ENCODE measurements at places on chromosomes 13 and 19.

- DNase-seq, result no peak
These were observed 2.6 kb upstream of the TSHZ3 start for GRCh38 chr19:31351855-31352195.

GRCh38 chr13:109608059-109608458, 178.3 kb downstream of the IRS2 start:
- no peak for DNase-seq

- no peak for DNase-seq
These were observed 6.1 kb upstream of the CYP4F22 start for GRCh38 chr19:15502264-15502663.

DNA sequence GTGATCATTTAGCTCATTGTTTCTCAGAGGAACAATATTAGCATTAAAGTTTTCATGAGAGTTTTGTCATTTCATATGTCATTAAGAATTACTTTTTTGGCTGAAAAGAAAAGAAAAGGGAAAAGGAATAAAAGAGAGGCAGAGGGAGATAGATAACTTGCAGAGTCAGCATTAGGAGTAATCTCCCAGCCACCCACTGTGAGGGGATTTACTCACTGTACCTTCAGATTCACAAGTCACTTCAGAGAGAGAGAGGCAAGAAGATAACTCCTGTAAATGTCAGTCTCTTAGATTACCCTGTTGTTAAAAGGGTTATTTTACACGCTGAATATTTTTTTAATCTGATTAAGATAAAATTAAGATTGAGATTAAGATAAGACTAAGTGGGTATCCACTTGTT, 125.2 kb downstream of the POU4F1 start:
- DNase-seq, result no peak

DNA sequence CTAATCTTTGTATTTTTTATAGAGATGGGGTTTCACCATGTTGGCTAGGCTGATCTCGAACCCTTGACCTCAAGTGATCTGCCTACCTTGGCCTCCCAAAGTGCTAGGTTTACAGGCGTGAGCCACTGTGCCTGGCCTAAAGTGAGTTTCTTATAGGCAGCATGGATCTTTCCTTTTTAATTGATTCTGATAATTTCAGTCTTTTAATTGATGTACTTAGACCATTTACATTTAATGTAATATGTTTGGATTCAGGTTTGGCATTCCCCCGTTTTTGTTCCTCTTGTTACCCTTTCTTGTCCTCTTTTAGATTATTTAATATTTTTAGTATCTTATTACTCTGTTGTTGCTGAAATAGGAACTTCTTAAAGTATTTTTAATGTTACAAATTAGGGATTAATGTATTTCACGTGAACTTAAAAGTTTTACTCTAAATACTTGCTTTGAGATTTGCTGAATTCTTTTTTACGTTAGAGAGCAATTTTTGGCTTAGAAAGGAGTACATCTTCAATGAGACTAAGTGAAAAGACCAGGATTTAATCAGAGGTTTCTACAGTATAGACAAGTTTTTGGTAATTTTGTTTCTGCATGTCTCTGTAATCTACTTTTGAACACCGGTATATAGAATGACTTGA, 50.3 kb downstream of the URI1 start:
- DNase-seq, result no peak

GRCh38 chr19:10184636-10185035, 10.1 kb downstream of the DNMT1 start:
- DNase-seq, result no peak

GRCh38 chr13:91358387-91358782, 10.9 kb downstream of the MIR17HG start:
- DNase-seq, result no peak

- DNase-seq, result no peak
These were observed 10.4 kb upstream of the TBC1D4 start for GRCh38 chr13:75492389-75492788.

DNA sequence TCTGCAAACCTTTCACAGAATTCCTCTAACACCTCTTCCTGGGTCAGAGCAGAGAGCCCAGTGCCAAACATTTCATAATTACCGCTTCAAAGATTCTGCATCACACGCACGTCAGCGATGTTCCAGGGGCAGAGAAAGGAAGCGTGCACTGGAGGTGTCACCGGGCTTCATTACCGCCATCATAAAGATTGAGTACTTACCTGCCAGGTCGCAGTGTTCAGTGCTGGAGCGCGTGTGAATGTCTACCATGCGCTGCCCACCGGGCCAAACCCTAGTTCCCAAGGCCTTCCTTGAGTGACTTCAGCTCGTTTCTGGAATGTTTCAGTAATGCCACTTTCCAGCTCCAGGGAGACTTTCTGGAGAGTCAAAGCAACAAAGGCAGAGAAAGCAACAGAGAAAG, 104.4 kb downstream of the ZDHHC20 start:
- DNase-seq, result no peak

DNA sequence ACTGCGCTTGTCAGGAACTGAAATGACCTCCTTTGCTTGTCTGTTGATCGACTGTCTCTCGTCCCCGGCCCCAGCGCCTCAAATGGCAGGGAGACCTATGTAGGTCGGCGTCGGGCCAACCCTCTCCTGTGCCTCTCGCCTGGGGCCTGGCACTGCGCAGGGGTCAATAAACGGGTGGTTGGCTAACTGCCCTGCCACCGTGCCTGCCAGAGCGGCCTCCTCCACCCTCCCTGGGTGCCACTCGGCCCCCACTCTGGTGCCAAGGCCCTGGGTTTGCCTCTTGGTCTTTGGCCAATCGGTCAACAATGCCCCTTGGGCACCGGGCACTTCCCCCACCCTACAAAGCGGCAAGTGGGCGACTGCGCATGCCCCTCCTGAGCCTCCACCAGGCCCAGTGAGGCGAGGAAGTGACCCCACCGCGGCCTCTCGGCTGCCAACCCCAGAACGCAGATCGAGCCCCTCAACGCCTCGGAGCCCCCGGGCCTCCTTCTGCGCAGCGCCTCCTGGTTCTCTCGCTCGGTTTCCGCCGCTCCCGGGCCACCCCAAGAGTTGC, 1.1 kb downstream of the KEAP1 start:
- peak; percentile 42 for DNase-seq
